ENCODE measurements at places on chromosomes 11 and 22.

GRCh38 chr11:21321072-21321471 is 651.7 kb downstream of the NELL1 start:
- DNase-seq, result no peak

- DNase-seq, result peak; percentile 7
Observed at GRCh38 chr11:40241524-40242051, 1217.9 kb downstream of the LRRC4C start.

DNA sequence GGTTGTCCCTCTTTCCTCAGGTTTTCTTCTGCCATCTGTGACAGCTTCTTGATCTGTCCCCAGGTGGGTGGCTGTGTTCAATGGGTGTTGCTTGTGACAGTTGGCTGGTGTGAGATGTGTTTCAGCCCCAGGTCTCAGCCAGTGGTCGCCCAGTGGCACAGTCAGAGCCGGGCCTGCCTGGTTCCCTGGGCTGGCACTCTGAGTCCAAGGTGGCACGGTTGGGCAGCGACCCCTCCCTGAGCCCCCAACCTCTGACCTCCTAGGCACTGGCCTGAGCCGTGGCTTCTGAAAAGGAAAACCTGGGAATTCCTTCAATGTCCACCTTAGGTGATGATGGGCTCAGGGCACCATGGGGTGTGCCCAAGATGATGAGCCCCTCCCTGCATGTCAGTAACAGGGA is 14.0 kb upstream of the PRODH start:
- no peak for DNase-seq

- DNase-seq, result no peak
Observed at GRCh38 chr11:2987881-2988861, 4.0 kb downstream of the NAP1L4 start.

GRCh38 chr11:85735876-85736460 is 50.0 kb upstream of the CCDC89 start:
- no peak for DNase-seq

- DNase-seq, result peak; percentile 65
Observed at GRCh38 chr22:39117585-39118191, 20.6 kb downstream of the APOBEC3H start.

- no peak for DNase-seq
Observed at GRCh38 chr11:38884145-38884865, 2286.3 kb upstream of the RAG2 start.

DNA sequence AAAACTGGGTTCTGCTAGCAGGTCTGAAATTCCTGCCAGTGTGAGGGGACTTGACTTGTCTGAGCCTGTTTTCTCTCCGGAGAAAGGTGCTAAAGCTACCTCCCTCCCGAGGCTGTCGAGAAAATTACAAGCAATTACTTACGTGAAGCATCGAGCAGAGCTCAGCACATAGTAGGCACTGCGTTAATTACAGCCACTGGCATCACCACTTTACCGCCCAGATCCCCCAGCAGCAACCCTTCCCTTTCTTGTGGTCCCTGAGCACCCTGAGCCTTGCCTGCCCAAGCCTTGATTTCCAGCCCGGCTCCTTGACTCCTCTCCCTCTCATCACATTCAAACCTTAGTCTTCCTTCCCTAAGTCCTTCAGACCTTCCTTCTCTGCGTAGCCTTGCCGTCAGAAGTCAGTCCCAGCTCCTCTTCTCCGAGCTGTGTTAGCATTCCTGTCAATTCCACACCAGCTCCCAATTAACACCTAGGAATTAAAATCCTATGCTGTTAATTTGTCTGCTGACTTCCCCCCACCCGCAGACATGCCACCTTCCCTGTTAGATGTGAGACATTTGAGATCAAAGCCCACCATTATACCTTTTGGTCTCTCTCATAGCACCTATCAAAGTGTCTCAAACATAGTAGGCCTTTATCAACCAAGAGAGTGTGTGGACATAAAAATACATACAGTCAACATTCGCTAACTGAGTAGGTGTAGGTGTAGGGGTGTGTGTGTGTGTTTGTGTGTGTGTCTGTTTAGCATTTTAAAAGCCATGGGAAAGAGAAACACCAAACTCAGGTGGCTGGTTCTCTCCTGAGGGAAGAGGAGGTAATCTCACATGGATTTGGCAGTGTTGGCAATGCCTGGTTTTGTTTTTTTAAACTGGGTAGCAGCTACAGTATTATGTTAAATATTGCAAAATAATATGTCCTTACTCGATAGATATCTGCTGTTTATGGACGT is 2.8 kb upstream of the KCNJ5 start:
- no peak for DNase-seq

- no peak for DNase-seq
Observed at GRCh38 chr11:33703788-33704187, 3.2 kb upstream of the C11orf91 start.

DNA sequence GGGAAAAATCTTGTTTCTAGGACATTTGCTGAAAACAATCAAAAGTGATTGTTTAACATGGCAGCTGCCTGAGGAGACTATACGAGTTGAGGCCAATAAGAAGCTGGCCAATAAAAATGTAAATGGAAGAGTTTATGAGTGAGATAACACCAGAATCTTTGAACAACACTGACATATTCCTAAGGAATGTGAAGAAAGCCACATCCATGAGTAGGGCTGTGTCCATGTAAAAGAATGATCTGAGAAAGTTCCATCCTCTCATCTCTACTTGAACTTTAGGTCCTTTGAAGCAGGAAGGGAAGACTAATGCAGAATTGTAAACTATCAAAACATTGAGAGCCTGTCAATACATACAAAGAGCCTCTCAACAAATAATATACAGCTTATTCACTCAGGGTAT is 6.9 kb upstream of the CHORDC1 start:
- no peak for DNase-seq

DNA sequence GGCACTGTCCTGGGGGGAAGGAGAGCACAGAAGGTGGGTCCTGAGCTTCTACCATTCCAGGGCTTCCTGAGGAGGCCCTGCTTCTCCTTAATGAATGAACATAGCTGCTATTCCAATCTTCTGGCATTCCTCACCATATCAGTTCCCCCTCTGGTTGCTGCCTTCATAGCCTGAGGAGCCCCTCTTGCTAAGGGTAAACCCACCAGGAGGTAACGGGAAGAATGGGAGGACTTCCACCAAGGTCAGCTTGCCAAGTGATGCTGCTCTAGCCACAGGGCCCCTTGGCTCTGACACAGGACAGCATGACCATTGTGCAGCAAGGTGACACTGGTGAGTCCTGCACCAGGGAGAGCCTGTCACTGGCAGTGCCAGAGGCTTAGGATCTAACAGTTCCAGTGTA is 1022.5 kb downstream of the TBC1D22A start:
- DNase-seq, result no peak

DNA sequence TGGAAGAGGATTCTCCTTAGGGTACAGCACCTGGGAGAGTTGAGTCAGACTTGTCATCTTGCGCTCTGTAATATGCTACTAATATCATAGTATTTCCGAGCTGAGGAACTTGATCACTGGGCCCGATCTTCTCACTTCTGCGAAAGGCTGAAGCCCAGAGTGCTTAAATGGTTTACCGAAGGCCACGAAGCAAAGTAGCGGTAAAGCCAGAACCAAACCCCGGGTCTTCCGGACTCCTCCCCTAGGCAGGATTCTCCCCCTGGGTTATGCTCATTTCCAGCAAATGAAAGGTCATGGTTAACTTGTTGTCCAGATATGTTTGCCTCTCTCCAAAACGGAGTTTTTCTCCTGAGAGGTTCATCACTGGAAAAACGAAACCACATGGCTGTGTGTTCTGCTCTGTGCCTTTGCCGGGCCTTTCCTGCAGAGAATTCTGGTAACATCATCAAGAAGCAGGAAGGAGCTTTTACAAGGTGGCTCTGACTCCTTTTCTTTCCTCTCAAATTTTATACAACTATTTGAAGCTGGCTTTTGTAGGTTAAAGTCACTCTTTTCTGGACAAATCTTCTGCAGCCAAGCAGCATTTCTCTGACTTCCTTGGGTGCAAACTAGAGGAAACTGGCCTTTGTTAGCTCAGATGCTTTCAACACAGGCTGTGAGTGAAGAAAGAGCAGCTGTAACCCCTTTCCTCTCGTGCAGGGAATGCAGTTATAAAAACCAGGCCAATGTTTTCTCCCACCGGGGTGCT is 35.5 kb downstream of the UBASH3B start:
- no peak for DNase-seq

GRCh38 chr11:124746621-124747243 is 5.3 kb downstream of the VSIG2 start:
- DNase-seq, result peak; percentile 96

- no peak for DNase-seq
Observed at GRCh38 chr11:73907191-73907590, 30.4 kb downstream of the PAAF1 start.

DNA sequence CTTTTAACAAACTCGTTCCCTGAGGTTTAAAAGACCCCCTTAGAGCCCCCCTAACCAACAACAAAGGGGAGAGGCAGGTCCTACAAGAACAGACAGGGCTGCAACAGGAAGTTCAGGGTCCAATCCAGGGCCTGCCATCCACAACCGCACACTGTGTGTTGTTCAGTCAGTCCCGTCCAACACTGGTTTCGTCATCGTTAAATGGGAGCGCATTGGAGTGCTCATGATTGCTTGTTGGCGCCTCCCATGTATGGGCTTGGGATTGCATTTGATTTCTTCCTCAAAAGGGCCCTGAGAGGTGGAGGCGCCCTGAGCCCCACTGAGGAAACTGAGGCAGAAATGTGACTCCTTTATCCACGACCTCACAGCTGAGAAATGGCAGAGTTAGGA is 174.1 kb downstream of the MN1 start:
- no peak for DNase-seq

DNA sequence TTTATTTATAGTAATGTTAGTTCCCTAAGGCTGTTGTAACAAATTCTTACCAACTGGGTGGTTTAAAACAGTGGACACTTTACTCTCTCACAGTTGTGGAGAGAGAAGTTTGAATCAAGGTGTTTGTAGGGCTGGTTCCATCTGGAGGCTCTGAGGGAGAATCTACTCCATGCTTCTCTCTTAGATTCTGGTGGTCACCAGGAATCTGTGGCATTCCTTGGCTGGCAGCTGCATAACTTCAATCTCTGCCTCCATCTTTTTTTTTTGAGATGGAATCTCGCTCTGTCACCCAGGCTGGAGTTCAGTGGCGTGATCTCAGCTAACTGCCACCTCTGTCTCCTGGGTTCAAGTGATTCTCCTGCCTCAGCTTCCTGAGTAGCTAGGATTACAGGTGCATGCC is 46.3 kb downstream of the LDLRAD3 start:
- DNase-seq, result no peak

DNA sequence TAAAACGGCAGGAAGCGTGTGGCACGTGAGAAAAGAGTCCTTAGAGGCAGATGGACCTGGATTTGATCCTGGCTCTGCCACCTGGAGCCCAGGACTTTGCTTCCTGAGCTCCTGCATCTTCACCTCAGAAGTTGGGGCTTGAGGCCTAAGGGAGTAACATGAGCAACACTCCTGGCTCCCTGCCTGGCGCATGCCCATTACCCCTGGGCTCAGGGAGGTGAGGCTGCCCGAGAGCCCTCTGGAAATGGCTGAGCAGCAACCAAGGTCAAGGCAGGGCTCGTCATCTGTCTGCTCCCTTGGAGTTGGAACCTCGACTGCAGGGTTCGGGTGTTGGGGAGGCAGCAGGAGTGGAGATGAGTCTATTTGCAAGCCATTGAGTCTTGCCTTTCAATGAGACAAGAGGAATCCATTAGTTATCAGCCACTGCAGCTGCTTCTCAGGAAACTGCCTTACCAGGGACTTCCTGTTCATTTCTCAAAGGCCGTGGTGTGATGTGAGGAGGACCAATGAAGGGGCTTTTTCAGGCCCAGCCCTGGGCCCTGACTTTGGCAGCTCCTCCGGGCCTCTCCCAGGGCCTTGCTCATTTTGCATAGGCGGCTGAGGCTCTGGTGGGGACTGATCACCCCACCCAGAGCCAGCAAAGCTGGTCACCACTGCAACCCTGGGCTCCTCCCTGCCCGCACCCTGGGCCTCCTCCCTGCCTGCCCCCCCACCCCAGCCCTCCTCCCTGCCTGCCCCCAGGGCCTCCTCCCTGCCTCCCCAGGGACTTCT is 6.4 kb downstream of the FADS2 start:
- DNase-seq, result peak; percentile 80

- DNase-seq, result no peak
Observed at GRCh38 chr22:21657020-21657359, 8.8 kb upstream of the PPIL2 start.

- DNase-seq, result no peak
Observed at GRCh38 chr11:6300325-6300724, 20.0 kb downstream of the CAVIN3 start.

DNA sequence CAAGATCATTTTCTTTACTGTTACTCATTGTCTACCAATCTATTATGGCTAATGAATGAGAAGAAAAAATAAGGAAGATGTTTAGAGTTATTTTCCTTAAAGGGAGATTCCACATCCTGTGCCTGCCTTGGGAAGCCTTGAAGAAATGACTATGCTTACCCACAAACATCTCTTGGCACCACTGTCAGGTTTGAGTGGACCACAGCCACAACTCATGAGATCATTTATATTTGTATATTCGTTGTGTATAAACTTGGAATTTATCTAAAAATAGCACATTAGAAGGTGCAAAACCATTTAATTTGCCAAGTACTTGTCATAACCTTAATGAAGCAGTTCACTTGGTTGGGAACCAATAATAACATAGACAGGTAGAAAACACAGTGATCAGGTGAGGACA is 740.8 kb downstream of the DLG2 start:
- DNase-seq, result no peak

DNA sequence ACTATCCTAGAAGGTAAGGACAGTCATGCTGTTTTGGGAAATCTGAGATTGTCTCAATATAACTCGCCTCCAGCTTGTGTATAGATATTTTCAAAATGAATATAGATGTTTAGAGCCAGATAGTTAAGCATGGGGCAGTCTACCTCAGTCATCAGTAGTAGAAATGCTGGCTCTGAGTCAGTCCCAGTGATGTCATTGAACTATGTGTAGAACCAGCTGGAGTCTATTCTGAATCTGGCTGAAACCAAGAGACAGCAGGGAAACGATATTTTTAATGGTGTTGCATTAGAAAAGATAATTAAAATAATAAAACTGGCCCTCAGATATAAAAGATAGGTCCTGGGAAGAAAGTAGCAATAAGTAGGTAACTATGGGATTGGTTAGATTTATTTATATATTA is 25.9 kb downstream of the PIWIL4 start:
- DNase-seq, result no peak

DNA sequence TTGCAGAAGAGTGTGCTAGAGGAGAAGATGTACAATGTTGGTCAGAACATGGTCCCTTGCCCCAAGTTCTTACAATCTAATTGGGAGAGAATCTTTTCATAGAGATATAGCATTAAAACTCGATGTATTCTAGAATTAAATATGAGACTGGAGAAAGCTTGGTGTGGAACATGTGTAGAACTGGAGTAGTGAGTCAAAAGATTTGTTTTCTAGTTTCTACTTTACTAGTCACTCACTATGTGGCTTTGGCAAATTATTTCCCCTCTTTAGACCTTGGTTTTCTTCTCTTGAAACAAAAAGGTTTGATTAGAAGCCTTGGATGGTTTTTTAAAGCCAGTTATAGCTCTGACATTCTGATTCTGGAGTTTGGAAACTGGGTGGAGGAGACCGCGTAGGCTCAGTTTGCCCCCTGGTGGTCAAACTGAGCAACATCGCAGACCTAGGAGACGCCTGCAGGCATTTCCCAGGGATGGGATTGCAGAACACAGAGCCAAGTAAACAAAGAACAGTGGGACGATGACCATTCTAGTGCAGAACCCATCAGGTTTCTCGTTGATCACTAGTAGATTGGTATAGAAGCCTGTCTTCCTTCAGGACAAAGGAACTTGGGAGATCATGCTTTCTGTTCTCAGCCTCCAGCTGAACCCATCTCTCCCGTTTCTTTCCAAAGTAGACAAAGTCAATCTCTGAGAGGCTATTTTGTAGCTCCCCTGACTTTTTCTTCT is 8.5 kb upstream of the CHRDL2 start:
- DNase-seq, result peak; percentile 65

All from GM19239 (cell line).